ENCODE measurements at places on chromosomes 5 and 9.

DNA sequence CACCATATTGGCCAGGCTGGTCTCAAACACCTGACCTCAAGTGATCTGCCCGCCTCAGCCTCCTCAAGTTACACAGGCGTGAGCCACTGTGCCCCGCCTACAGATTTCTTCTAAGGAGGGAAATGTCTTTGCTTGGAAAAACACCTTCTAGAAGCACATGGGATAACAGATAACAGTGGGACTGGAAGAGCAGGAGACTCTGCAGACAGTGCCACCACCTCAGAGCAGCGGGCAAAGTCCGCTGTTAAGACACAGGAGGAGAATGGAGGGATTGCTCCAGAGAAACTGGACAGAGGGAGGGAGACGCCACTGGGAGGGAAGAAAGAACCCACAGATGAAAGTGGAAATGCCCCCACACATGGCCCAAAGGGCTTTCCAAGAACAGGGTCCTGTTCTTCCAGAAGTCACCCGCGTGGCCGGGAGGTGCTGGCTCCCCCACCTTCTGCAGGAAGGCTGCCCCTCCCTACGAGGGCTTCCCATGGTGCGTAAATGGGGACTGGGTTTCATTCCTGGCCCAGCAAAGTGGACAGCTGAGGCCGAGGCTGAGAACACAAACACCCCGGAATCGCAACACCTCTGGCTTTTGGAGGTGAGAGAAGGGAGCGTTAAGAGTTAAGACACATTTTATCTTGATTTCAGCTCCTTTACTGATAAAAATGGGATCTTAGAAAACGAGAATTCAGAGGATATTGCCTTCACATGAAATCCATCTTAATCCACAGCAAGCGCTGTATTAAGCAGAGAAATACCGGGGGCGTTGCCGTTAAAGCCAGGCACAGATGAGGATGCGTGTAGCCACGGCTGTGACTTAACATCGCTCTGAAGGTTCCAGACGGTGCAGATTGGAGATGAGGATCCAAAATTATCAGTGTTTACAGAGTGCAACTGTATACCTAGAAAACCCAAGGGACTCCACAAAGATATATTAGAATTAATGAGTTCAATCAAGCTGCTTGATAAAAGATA lies 11.2 kb downstream of the ADAMTS2 start:
- DNase-seq, result no peak

GRCh38 chr5:139295346-139296057 lies 2.0 kb downstream of the MATR3 start:
- no peak for DNase-seq

DNA sequence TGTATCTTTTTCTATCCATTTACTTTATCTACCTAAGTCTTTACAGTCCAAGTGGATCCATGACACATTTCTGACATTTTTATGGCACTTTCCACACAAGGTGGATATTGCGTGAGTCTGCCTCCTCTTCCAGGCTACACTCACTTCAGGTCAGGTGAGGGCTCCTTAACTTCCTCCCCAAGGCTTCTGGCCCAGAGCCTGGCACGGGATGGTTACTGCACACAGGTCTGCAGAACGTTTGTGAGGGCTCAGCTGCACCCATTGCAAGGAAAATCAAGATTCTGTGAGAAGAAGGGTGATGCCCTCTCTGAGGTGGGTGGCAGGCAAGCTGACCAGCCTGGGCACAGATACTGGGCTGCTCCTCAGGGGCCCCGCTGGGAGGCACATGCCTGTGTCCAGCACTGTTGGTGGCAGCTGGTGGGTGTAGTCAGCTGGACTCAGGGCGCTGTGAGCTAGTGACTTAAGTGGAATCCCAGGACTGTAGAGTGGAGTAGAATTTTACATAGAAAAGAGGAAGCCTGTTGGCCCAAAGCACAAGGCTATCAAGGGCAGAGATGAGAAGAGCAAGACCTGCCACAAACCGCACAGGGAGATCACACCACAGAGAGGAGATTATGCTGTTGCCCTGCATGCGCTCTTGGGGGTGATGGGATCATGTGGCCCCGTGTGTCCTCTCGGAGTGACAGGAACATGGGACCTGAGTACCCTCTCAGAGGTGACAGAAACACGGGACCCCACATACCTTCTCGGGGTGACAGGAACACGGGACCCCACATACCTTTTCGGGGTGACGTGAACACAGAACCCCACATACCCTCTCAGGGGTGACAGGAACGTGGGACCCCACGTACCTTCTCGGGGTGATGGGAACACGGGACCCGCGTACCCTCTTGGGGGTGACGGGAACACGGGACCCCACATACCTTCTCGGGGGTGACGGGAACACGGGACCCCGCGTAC lies 21.3 kb downstream of the AHRR start:
- DNase-seq, result no peak

- DNase-seq, result no peak
Observed at GRCh38 chr9:137127301-137128157, 11.4 kb upstream of the GRIN1 start.

Measured in nephron progenitor cell (in vitro differentiated cells).